ENCODE measurements at places on chromosomes 11 and 22.

DNA sequence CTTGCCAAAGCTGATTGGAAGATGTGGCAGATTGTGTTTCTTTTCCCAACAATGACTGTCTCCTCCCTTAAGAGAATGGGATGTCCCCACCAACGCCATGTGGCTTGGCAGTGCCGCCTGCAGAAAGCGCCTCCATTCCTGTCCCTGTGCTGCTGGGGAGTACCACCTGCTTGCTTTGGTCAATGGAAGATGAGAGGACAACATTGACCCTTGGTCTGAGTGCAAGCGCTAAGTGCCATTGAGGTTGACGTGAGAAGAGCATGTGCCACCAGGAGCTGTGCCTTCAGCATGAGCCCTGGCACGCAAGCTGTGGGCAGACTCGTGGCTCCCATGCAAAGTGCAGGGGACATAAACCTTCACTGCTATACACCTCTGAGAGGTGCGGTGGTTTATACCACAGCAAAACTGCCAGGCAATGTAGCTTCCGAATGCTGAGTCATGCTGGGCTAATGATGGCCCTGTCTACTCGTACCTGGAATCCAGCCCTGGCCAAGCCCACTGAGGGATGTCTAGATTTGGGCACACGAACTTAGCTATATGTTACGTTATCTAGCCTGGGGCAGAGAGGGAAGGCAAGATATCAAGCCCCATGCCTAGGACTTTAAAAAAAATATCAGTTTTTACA, 41.9 kb downstream of the MYEOV start:
- DNase-seq = no peak

GRCh38 chr11:92225125-92225567, 528 bp downstream of the FAT3 start:
- DNase-seq = no peak

DNA sequence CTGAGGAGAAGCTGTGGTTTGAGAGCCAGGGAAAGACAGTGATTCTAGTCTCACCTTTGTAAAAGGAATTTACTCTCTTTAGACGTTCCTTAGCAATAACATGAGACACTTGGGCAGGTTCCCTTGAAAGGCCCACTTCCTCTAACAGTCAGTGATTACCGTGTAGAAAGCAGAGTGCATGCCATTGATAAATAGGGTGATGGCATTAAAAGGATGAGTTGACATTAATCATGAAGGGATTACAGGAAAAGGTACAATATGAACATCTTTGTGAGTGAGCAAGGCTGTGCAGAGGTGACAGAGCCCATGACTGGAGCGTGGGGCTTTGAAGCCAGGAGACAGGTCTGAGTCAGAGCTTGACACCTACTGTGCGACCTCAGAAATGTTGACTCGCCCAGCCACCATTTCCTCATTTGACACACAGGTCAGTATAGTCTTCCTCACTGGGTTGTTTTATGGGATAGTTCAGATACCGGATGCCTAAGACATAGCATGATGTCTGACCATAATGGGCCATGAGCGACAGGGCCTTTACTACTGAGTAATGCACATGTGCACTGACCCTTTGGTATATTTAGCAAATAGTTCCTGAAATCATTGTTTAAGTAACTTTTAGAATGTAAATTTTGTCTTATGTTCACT, 341.7 kb upstream of the MTNR1B start:
- no peak for DNase-seq

- DNase-seq = no peak
Observed at GRCh38 chr22:40263191-40263590, 83.1 kb upstream of the ADSL start.
